ENCODE measurements at places on chromosomes 1 and 21.

DNA sequence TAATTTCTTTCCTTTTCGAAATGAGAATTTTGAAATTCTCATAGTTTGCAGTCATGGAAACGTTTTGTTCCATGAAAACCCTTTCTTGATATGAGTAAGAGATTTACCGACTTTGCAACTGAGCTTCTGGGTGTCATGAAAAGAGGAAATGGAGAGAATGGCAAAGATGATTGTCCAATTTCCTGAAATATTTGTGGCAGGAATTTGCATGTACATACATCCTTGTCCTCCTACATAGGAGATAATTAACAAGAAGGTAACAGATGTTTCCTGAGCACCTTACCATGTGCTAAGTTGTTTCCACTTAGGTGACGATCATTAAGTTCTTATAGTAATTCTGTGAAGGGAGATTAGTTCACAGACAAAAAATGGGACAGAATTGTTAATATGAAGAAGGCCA, 170.7 kb downstream of the NEGR1 start:
- DNase-seq, result no peak

DNA sequence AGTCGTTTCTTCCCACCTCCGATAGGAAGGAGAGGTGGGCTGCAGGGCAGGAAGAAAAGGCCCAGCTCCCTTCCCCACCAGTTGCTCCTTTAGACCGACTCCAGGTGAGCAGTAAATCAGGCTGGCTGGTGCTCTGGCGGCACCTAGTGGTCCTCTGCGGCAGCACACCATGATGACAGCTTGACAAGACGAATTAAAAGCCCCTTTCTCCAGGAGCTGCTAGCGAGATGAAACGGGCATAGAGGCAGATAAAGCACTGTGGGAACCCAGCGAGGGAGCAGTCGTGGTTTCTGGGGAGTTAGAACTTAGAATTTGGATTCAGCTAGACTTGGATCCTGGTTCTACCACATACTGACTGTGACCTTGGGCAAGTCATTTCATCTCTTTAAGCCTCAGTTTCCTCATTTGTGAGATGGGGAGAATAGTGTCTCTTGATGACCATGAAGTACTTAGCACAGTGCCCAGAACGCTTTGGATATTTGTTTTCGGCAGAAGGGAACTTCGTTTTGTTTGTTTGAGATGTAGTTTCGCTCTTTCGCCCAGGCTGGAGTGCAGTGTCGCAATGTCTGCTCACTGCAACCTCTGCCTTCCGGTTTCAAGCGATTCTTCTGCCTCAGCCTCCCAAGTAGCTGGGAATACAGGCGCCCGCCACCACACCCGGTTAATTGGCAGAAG, 21.8 kb upstream of the COL9A2 start:
- peak; percentile 75 for DNase-seq

DNA sequence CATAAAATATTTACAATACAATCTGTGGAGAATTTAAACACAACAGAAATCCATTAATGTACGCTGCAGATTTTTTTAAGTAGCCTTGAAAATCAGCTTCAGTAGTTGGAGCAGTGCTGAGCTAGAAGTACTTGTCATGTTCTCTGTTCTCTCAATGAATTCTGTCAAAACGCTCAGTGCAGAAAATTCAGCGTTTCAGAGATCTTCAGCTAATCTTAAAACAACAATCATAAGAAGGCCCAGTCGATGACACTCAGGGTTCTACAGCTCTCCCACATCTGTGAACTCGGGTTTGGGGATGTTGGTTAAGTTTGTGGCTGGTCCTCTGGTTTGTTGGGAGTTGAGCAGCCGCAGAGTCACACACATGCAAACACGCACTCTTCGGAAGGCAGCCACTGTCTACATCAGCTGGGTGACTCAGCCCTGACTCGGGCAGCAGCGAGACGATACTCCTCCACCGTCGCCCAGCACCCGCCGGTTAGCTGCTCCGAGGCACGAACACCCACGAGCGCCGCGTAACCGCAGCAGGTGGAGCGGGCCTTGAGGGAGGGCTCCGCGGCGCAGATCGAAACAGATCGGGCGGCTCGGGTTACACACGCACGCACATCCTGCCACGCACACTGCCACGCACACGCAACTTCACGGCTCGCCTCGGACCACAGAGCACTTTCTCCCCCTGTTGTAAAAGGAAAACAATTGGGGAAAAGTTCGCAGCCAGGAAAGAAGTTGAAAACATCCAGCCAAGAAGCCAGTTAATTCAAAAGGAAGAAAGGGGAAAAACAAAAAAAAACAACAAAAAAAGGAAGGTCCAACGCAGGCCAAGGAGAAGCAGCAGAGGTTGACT, 161.2 kb downstream of the RUNX1 start:
- peak; percentile 63 for DNase-seq

- no peak for DNase-seq
Measured at GRCh38 chr1:10378081-10378841, 20.6 kb upstream of the PGD start.

- DNase-seq, result no peak
Measured at GRCh38 chr1:92031281-92032110, 1.7 kb downstream of the EPHX4 start.

GRCh38 chr1:156435545-156436140, 64.9 kb downstream of the MEF2D start:
- DNase-seq, result no peak

GRCh38 chr1:44783697-44784093, 4.3 kb downstream of the BEST4 start:
- no peak for DNase-seq

DNA sequence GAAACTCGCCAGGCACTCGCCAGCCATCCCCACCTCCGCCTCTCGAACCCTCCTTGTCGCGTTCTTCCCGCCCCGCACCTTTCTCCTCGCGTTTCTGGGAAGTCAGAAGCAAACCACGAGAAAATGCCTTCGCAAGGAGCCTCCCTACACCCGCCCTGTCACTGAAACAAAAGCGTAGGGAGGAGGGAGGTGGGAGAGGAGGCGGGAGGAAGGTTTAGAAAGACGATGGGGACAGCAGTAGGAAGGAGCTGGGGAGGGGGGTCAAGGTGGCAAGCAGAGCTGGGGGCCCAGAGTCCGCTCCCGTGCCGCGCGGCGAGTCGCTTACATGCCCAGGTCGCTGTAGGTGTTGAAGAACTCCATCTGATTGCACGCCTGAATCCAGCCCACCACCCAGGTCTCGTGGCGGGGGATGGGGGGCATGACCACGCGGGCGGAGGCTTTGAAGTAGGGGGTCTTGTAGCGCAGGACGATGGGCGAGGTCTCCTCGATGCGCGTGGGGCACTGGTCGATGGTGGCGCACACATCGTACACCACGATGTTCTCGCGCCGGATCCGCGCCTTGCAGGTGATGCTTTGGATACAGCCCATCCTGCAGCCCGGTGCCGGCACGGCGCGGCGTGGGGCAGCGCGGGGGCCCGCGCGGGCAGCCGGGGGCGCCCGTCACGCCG, 1.0 kb downstream of the FAM78B start:
- no peak for DNase-seq

- no peak for DNase-seq
Measured at GRCh38 chr1:233113009-233113879, 162.8 kb downstream of the NTPCR start.

DNA sequence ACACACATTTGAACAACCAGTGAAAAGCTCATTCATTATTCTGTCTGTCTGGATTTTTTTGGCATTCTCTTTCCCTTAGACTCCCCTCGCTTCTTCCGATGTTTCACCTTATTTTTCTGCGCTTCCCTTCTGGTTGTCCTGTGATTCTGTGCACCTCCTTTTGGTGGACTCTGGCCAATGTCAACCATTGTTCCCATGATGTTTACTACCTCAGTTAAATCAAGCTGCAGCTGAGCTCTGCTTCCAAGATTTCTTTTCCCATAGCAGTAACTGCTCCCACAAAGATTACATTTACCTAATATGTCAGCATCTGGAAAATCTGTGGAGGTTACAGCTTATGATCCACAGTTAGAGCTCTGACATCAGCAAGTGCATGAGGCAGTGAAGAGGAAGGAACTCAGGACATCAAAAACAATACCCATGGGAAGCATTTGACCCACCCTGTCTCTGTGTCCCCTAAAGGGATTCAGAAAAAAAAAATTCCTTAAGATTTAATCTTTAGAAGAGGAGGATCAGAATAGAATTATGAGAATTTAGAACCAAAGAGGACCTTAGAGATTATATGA, 69.9 kb upstream of the ADAMTS5 start:
- DNase-seq, result no peak

DNA sequence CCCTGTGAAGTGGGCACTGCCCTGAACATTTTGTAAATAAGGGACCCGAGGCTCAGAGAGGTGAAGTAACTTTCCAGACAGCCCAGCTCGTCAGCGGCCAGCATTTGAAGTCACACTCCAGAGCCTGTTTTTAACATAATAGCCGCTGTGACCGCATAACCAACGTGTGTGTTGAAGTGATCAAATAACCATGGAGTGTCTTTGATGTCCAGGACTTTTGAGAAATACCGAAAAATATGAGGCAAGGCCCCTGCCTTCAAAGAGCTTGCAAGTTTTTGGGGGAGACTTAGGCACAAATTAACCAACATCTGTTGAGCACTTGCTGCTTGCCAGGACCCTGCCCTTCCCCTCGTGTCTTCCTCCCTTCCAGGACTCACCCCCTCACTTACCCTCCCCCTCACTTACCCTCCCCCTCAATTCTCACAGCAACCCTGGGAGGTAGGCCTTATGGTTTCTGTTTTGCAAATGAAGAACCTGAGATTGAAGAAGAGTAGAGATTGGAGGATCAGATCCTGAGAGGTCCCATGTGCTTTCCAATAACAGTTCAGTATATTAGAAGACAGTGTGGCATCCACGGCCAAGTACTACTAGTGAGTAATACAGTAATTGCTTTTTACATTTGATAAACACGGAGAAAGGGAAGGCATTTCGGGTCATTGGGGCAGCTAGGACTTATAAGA, 1.3 kb upstream of the SLC16A1 start:
- peak; percentile 2 for DNase-seq

DNA sequence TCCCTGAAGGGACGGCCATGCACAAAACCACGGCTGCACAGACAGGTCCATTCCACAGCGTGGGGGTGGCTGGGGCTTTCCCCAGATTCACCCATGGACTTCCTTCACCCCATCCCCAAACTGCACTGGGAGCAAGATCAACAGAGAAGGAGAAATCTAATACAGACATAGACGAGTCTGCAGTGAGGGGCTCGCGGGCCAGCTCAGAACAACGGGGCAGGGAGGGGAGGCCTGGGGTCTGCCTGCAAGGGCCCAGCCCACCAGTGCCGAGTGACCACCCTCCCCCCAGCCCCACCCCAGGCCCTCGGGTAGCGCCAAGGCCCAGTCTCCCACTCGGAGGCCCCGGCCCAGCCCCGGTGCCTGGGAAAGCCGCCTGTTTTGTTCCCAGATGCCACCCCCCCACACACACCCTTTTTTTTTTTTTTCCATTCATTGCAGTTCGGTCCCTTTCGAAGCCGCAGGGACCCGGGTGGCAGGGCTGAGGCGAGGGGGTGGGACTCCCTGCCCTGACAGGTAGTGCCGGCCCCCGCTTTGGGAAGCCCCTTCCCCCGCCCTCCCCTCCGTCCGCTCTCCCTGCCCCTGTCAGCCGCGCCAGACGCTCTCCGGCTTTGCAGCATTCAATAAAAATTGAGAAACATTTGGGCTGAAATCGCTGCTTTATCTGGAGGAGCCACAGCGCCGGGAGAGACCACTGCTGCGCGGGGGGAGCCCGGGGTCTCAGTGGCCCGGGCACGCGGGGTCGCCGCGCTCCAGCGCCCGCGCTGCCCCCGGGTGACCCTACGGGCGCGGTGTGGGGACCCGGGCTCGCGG, 543 bp upstream of the EPHB2 start:
- no peak for DNase-seq

GRCh38 chr21:17819877-17820229, 697 bp upstream of the C21orf91 start:
- DNase-seq, result no peak

DNA sequence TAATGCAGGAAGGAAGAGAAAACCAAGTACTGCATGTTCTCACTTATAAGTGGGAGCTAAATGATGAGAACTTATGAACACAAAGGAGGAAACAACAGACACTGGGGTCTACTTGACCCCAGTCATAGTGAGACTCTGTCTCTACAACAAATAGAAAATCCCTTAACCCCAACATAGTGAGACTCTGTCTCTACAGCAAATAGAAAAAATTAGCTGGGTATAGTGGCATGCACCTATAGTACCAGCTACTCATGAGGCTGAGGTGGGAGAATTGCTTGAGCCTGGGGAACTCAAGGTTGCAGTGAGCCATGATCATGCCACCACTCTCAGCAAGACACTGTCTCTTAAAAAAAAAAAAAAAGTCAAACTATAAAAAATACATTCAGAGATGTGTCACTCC, 42.7 kb downstream of the GIPC2 start:
- no peak for DNase-seq

DNA sequence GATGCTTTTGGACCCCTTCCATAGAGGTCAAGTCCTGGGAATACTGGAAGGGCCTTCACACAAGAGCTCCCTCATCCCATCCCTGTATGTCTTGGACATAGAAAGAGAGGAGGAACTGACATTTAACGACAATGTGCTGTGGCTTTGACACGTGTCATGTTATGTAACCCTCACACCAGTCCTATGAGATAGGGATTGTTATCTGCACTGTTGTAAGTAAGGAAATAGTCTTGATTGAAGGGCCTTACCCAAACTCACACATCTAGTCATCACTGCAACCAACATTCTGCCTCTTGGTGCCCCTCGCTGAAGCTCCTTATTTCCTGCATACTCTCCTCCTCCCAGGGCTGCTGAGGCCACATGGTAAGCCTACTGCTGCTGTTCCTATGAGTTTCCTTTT, 63.7 kb upstream of the ANGPTL1 start:
- no peak for DNase-seq

- no peak for DNase-seq
Measured at GRCh38 chr1:1020000-1020404, at the start of gene AGRN. AGRN (plus strand) TSS chr1:1020120; CDS start chr1:1020173, 53 bp downstream.

- no peak for DNase-seq
Measured at GRCh38 chr1:204092632-204093420, 19.9 kb downstream of the SOX13 start.

- DNase-seq, result no peak
Measured at GRCh38 chr1:229869687-229870086, 197.4 kb upstream of the GALNT2 start.

DNA sequence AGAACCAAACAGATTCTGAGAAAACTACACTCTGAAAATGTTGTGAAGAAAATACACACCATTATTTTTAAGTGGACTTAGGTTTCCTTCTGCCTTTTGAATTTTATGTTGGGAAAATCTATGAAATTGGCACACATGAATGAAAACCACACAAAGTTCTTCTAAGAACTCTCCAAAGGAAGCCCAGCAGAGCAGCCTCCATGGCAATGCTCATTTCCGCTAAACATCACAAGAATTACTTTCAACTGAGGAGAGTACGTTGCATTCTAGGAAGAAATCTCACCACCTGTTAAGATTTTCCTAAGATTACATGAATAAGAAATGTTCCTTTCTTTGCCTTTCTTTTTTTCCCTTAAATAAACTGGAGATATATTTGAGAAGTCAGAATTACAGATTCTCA, 154.2 kb downstream of the BARHL2 start:
- DNase-seq, result no peak

DNA sequence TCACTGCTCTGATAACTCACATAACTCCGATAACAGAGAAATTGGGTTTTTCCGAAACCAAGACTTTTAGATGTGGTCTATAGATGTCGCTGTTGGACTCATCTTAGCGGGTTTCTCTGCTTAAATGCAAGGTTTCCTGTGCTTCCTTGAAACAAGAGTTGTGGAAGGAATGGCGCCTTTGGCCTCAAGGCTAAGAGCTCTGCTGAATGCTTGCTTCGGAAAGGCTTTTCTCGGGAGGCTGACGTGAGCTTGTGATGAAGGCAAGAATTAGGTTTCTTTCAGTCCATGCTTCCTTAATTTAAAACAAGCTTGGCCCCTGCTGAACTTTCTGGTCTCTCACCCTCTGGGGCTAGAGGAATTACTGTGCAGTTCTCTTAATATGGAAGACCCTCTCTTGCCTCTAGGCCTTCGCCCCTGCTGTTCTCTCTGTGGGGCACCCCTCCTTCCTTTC, 113.5 kb downstream of the MAP3K21 start:
- DNase-seq, result no peak

Measured in stimulated activated CD8-positive, alpha-beta memory T cell treated with anti-CD3 and anti-CD28 coated beads, Interleukin-15, amount 100 ng/mL, for 24 hours (primary cell).